ENCODE measurements at places on chromosomes 4 and X.

GRCh38 chr4:98242538-98242937 lies 18.6 kb upstream of the RAP1GDS1 start:
- DNase-seq, result no peak

GRCh38 chrX:24023972-24024669 lies 2.9 kb downstream of the KLHL15 start:
- DNase-seq, result peak; percentile 2

GRCh38 chr4:6747294-6748051 lies 31.5 kb downstream of the BLOC1S4 start:
- DNase-seq, result no peak

- peak; percentile 87 for DNase-seq
Measured at GRCh38 chr4:182978152-182978827, 61.1 kb upstream of the DCTD start.

GRCh38 chr4:48227662-48228061 lies 42.0 kb downstream of the TEC start:
- no peak for DNase-seq

DNA sequence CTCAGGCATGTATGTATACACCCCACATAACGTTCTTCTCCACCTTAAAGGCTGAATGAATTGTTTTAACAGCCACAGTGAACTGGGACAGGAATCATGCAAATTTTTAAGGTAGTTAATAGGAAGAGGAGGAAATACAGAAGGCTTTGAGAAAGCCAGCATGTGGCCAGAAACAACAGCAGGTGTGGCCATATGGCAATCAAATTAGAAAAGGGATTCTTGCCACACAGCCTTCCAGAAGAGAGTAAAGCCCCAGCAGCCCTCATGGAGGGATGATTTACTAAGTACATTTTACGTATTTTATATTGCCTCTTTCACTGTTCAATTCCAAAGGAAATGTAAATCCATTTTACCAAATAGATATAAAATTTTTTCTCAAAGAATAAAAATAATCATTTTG lies 792.2 kb downstream of the ADGRL3 start:
- no peak for DNase-seq

DNA sequence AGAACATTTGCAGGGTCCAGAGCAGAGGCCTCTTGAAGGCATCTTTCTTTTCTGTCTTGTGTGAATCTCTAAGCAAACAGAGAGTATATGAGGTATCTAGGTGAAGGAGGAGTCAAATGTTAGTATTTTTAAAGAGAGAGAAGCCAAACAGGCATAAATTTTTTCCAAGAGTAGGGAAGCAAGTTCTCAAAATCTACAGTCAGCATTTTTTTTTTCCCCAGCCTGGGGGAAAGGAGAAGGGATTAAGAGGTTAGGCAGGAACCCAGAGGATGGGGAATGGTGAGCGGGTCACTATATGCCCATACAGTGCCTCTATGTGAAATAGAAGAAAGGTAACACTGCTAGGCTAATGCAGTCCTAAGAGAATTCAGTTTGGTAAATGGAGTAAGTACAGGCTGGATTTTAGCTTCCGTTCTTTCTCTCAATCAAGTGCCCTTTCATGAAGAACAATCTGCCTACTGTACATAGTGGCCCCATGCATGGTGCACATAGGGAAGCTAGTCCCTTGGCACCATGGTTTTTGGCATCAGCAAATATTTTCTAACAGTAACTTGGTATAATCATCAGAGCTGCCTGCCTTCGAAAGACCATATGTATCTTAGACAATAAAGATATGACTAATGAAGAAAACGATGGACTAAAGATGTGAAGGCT lies 163.1 kb upstream of the MAB21L2 start:
- no peak for DNase-seq

GRCh38 chr4:68193194-68193593 lies 52.3 kb downstream of the TMPRSS11B start:
- no peak for DNase-seq

DNA sequence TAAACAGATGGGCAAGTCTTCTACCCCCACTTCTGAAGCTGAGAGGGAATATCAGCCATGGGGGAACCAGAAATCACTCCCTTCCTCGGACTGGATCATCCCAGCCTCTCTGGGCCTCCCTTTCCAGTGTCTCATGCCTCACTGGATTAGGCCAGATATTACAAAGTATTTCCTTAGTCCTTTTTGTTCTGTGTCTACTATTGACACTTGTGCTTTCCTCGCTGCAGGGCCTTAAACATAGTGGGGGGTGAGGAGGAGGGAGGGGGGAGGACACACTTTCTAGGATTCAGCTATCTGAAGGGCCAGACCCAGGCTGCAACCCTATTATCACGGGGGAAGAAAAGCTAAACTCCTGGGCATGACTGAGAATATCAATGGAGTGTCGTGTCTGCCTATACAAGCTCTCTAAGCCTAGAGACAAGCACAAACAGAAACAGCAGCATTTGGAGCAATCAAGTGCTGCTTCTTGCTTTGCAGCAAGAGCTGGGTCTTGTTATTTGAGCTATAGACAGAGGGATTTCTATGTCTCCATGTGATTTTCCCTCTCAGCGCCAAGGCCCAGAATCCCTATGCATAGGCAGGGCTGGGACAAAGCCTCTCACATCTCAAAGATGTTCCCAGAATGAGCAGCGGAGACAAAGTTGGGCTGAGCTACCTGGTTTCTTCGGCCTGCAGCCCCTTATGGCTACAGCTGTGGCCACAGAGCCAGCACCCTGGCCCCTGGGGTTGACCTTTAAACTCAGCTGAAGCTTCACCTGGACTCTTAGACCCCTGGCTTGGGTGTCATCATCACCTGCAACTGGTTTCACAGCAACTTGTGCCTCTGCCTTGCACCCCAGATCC lies 20.2 kb downstream of the PJA1 start:
- DNase-seq, result no peak

- DNase-seq, result no peak
Measured at GRCh38 chr4:45442466-45442865, 681.4 kb downstream of the GABRG1 start.

Measured in fibroblast of skin of right quadriceps (primary cell).